ENCODE measurements at places on chromosomes 13 and 19. TPM values are rescaled to one million over a fixed set of nuclear protein-coding genes. Genes with fewer than 3 reads are reported as not detected.

Gene DDX49
- total RNA-seq: 38.9 TPM

Gene C13orf42
- total RNA-seq: 0.49 TPM

Gene PINLYP
- total RNA-seq: not detected

- DNase-seq: no peak
Observed at GRCh38 chr19:18231775-18232174, 5.5 kb upstream of the PDE4C start.

- DNase-seq: no peak
Observed at GRCh38 chr13:30173303-30173610, 134.1 kb downstream of the KATNAL1 start.

GRCh38 chr13:96816874-96817273 lies 177.4 kb downstream of the OXGR1 start:
- DNase-seq: no peak

All from NCI-H460 (cell line).